T-helper 2 cell treated with Interferon-gamma antibody and Interleukin-4, amounts not matched to agents 5 μg/mL and 100 μg/mL, for 36 hours (primary cell): ENCODE measurements at places on chromosomes 7 and 10.

DNA sequence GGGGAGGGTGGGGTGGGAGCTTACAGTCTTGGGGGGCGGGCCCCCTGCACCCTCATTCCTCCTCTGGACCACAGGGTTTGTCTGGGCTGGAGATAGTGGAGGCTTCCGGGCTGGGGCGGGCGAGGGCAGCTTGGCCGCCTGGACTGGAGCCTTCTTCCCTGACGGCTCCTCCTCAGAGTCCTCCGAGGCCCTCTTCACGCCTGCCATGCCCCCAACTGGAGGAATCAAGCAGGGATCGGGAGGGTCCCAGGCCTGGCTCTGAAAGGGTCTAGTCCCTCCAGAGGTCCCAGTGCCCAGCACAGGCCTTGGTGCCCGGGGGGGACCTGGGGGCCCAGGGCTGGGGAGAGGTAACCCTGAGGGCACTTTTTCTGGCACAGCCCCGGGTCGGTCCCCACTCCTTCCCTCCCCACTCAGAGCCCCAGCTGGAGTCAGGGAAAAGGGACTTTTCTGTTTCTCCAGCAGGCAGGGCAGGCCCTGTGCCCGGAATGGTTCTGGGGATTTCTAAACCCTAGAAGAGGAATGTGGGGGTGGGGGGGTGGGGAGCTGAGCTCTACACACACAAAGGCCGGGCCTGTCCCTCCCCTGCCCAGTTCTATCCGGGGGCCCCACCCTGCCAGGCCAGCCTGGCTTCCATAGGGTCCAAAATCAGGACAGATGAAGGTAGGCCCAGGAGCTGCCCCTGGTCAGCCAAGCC is 11.6 kb downstream of the MICALL2 start:
- no peak overlapping the region for H3K27ac ChIP-seq
- no peaks in the 10 kb centered on the region for H3K27me3 ChIP-seq
- H3K36me3 ChIP-seq: no peaks in the 10 kb centered on the region
- no peak for DNase-seq
- H3K4me3 ChIP-seq: no peak overlapping the region

- no peak overlapping the region for H3K27ac ChIP-seq
- no peaks in the 10 kb centered on the region for H3K36me3 ChIP-seq
- H3K4me3 ChIP-seq: no peak overlapping the region
- H3K27me3 ChIP-seq: peaks cover 29% of the 10 kb centered on the region
Observed at GRCh38 chr7:55087521-55087961, 68.7 kb downstream of the EGFR start.

DNA sequence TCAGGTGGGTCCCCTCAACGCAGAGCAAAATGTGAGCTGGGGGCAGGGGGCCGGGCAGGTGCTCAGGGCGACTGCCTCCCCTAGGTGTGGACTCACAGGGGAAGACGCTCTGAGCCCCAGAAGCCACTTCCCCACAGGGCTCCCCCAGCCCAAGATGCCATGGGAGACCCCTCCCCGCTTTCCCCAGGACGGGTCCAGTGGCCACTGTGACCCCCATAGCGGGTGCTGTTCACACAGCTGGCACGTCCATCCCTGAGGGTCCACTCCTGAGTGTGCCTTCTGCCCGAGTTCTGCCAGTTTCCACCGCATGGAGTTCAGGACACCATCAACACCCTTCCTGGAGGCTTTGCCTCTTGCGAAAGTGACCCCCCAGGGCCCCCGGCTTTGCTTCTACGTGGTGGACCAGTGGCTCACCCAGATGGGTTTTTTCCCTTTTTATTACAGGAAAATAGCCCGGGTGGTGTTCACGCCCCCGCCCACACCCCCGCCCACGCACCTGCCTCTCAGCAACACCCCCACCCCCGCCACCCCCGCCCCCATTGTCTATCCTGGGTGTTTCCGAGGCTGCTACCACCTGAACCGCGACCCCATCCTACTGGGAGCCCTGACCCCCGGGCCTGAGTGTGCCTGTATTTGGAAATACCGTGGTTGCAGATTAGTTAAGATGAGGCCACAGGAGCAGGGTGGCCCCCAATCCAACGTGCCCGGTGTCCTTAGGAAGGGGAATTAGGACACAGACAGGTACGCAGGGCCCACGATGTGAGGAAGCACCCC is 32.0 kb downstream of the ADAP1 start:
- peak overlapping the region; percentile 89 for H3K4me3 ChIP-seq
- H3K36me3 ChIP-seq: peaks cover 5% of the 10 kb centered on the region
- no peak for DNase-seq
- peaks cover 23% of the 10 kb centered on the region for H3K4me1 ChIP-seq
- no peaks in the 10 kb centered on the region for H3K27me3 ChIP-seq

- no peaks in the 10 kb centered on the region for H3K36me3 ChIP-seq
- no peak overlapping the region for H3K27ac ChIP-seq
- DNase-seq: no peak
- peaks cover 4% of the 10 kb centered on the region for H3K4me1 ChIP-seq
- H3K27me3 ChIP-seq: peaks cover 85% of the 10 kb centered on the region
Observed at GRCh38 chr10:23200997-23201652, 9.0 kb downstream of the PTF1A start.

DNA sequence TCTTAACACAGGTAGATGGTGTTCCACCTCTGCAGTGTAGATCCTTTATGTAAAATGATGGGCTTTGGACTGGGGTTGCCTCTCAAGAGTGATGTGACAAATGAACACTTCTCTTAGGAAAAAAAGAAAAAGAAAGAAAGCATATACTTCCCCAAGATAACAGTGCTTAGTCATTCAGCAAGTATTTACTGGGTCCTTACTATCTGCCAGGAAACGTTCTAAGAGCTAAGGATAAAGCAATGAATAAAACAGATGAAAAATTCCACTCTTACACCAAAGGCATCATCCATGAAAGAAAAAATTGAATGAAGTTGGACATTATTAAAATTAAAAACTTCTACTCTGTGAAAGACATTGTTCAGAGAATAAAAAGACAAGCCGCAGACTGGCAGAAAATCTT is 177.3 kb downstream of the C7orf25 start:
- DNase-seq: no peak
- H3K36me3 ChIP-seq: no peaks in the 10 kb centered on the region
- H3K4me1 ChIP-seq: no peaks in the 10 kb centered on the region
- H3K4me3 ChIP-seq: no peak overlapping the region
- H3K27ac ChIP-seq: no peak overlapping the region

DNA sequence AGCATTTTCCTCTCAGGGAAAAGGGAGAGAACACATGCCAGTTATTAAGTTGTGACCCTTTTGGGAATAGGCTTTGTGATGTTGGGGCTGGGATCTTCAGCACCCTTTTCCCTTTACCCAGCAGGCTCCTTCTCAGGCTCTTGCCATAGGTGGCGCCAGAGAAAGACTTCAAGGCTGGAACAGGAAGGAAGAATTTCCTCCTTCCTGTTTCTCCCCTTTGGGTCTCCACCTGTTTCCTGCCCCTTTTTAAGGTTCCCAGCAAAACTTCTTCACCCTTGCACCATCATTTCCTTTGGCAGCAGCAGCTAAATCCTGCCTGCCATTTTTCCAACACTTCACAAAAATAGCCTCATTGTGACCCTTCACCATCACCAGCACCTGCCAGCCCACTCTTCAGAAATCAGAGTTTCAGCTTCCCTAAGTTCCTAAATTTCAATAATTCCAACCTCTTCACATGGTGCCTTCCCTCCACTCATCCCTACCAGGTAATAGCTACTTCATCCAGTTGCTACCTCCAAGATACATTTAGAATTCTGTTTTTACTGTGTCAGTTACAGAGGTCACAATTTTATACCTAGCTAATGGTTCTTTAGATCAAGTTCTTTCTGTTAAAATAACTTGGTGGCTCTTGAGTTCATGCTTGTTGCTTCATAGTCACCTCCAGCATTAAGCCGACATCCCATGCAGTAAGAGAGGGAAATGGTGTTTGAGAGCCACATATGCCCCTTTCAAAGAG is 22.4 kb upstream of the FOXK1 start:
- no peak overlapping the region for H3K4me3 ChIP-seq
- H3K4me1 ChIP-seq: no peaks in the 10 kb centered on the region
- H3K36me3 ChIP-seq: peaks cover 4% of the 10 kb centered on the region
- no peaks in the 10 kb centered on the region for H3K27me3 ChIP-seq
